ENCODE measurements at places on chromosomes 5 and 9.

DNA sequence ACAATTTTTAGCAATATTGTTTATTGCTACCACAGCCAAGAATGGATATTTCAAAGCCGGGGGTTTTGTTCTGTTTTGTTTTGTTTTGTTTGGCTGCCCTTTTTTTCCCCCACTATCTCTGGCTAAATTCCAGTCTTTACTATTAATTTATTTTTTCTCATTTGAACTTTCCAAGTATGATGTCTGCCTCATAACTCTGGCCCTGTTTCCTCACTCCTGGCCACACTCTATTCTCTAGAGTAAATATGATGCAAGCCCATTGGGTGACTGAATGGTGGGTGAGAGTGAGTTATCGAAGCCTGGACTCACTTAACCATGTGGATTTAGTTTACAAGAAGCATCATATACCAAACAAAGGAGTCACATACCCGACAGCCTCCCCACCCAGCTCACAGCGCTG, 41.9 kb downstream of the WDR36 start:
- DNase-seq, result no peak

DNA sequence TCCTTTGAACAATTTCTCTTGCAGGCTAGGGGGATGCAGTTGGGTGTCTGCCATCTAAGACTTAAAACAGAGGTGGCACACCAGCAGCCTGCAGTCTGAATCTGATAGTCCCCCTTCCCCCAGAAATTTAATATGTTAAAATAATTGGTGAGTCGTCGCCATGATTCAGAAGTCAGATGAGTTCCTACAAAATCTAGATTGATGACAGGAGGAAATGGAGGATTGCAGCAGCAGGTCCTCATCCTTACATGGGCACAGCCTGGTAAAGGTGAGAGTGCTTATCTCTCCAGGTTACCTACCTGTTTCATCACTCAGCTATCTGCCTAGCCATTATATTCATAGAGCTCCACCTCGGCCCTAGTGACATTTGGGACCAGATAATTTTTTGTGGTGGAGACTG, 112.3 kb downstream of the PCSK1 start:
- no peak for DNase-seq

DNA sequence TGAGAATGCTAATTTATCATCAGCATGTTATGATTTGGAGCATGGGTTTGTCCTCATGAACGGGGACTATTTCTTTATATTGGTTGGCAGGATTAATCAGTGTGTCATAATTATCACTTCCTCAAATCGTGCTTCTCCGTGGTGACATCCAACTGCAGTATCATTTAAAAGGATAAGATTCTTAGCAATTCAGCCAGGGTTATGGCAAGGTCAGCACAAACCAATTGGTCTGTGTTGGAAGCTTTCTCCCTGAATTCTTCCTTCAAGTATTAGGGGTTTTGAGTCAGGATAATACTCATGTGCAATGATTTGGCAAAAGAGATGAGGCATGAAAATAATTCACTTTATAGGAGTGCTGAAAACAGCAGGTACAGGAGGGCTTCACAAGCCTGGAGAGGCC, 5.5 kb upstream of the CAMLG start:
- DNase-seq, result no peak

GRCh38 chr9:132694144-132694543, 23.9 kb downstream of the GTF3C4 start:
- no peak for DNase-seq

DNA sequence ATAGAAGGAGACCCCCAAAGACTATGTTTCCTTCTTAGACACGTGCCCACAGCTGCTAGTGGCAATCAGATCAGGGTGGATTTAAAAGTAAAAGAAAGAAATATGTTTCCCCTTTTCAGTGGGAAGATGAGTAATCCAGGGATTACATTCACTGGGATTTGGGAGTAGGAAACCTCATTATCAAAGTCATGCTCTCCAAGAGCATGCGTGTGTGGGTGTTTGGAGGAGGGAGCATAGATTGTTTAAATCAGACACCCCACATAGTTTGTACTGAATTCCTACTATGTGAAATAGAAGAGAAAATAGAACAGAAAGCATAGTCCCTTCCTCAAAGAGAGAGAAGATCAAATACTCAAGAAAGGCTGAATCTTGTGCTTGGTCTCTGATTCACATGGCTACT, 65.5 kb upstream of the TBCA start:
- no peak for DNase-seq

DNA sequence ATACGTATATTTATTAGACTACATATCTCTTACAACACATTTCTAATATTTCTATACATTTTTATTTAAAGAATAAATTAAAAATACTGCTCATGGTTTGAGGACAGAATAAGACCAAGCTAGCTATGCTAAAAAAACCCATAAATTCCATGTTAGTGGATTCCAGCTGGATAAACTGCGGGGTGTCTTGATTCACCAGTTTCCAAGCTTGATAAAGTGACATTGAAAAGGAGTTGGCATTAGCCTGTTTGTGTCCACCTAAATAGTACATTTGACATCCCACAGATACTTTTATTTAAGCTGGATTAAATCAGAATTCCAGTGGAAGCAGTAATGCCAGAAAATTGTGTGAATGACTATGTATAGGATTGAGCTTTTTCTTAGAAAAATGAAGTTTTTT, 80.1 kb downstream of the GABRA6 start:
- DNase-seq, result no peak

DNA sequence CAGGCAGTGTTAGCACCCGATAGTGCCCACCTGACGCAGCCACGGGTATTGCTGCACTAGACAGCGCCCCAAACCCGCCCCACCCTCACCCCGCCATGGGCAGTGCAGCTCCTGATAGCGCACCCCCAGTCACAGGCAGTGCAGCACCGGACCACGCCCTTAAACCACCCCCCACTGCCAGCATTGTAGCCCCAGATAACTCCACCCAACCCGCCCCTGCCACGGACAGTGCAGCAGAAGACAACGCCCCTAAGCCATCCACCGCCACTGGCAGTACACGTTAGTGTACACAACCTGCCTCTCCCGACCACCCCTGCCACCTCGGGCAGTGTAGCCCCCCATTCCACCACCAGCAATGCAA, 825 bp upstream of the PCAT7 start:
- DNase-seq, result no peak

DNA sequence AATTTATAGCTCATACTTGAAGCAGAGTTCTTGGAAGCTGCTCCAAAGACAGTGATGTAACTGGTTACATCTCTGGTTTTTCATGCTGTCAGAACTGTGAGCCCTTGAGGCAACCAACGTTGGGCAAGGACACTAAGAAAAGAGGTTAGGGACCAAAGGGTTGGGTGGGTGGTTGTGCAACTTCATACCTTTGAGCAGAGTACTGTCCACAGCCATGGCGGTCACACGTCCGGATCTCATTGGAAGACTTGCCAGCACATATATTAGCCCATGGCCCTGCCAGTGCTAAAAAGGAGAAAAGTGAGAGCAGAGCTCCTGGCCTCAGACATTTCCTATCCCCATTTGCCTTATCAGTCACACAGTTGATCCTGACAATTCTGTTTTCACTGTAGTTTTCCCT, 2.1 kb downstream of the LECT2 start:
- DNase-seq, result no peak

GRCh38 chr5:136141561-136141960, 8.9 kb downstream of the SMAD5 start:
- DNase-seq, result no peak

DNA sequence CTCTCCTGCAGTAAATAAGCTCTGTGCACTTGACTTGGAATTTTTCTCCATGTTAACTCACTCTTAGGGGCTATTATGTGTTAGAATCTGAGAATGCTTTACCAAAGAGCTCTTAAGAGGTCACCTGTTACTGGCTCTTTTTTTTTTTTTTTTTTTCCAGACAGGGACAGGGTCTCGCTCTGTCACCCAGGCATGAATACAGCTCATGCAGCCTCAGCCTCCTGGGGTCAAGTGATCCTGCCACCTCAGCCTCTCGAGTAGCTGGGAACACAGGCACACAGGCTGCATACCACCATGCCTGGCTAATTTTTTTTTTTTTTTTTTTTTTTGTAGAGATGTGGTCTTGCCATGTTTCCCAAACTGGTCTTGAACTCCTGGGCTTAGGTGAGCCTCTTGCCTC, 22.1 kb downstream of the HMGXB3 start:
- no peak for DNase-seq

DNA sequence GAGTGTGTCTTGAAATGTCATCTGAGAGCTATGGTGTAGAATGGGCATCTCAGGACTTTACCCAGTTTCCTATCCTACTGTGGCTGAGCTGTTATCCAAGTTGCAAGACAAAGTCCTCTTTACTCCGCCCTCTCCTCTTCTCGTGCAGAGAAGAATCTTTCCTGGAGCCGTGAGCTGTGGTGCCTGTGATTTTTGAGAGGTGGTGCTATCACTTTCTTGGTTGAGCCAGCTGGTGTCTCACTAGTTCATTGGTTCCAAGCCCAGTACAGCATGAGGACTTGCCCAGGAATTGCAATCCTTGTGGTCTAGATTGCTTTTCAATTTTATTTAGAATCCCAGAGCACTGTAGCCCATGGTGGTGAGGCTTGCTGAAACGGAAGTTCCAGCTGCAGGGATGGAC, 2300.3 kb downstream of the MAT2B start:
- DNase-seq, result no peak

GRCh38 chr5:76299592-76299991, 103.5 kb upstream of the IQGAP2 start:
- no peak for DNase-seq

- DNase-seq, result no peak
These were observed 30.3 kb downstream of the SLC25A46 start for GRCh38 chr5:110769000-110769681.

GRCh38 chr5:159147976-159148375, 48.3 kb upstream of the EBF1 start:
- no peak for DNase-seq

DNA sequence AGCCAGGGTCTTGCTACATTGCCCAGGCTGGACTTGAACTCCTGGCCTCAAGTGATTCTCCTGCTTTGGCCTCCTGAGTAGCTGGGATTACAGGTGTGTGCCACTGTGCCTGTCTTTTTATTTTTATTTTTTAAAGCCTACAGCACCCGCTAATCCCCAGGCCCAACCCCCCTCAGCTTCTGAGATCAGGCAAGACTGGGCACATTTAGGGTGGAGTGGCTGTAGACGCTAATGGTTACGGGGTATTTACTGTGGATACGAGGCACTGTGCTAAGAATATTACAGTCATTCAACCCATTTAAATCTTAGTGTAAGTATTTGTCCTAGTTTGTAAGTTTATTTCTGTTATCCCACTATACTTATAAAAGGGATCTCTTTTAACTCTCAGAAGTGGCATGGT, 175.2 kb downstream of the FANCC start:
- DNase-seq, result no peak

GRCh38 chr5:88094403-88094802, 174.2 kb downstream of the TMEM161B start:
- no peak for DNase-seq

Measured in cerebellar nuclear complex (tissue), 1 donor.